ENCODE measurements at places on chromosomes 11 and 22.

DNA sequence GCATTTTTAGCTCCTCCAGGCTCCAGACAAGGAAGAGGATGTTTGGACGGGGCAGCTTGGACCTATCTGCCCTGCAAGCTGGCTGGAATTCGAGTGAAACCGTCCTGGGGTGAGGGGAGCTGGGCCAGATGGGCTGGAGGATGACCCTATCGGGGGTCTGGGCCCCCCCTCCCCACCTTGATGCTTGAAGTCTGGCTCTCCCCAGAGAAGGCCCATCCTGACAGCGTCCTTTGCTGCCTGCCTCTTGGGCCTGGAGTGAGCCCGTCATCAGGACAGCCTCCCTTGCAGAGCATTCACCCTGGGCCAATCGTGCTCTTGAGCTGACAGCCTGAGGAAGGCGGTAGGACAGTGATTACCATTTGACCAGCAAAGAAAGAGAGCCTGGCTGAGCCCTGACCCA, 5.3 kb upstream of the PDGFB start:
- no peak for DNase-seq

DNA sequence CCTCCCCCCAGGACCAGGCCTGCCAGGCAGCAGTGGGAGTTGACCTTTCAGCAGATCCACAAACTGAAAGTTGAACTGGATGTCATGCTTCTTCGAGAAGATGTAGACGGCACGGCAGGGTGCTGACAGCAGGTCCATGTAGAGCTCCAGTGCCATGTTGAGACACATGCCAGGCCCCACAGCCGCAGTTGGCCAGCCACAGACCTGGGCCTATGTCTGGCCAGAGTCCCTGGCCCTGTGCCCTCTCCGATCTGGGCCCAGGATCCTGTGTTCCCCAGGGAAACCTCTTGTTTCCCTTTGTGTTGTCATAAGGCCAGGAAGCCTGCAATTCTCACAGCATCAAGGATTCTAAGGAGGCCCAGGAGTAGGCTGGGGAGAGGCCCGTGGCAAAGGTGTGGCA, at the start of gene GSTT4:
Gene GSTT4 (minus strand): TSS at position 253 of the 400 bp plus-strand sequence. CDS start 97 bp downstream, at position 156.
- no peak for DNase-seq

DNA sequence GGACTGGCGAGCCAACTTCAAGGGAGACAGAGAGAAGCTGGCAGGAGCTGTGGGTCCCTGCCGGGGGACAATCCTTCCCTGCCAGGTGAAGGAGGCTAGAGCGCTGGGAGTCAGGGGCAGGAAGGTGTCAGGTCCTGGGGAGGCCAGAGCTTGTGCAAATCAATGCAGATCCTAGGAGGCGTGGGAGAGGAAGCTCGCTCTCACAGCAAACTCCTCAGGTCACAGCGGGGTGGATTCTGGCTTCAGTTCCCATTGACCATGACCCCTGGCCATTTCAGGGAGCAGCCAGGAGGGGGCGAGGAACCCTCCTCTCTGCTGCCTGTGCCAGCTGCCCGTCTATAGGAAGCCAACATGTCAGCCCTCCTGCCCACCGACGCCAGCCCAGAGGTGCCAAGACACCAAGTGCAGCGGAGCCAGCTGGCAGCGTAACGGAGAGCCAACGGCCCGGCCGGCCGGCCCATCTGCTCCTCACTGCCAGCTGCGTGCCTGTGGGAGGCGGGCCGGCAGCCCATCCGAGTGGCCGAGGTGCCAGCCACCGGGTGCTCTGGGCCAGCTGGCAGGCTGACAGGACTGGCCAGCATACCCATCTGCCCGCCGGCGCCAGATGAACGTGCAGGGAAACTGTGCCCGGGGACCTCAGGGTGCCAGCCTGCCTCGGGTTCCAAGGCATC, 374.8 kb downstream of the MIAT start:
- no peak for DNase-seq

- no peak for DNase-seq
These were observed 78.6 kb downstream of the RTL6 start for GRCh38 chr22:44419429-44419828.

DNA sequence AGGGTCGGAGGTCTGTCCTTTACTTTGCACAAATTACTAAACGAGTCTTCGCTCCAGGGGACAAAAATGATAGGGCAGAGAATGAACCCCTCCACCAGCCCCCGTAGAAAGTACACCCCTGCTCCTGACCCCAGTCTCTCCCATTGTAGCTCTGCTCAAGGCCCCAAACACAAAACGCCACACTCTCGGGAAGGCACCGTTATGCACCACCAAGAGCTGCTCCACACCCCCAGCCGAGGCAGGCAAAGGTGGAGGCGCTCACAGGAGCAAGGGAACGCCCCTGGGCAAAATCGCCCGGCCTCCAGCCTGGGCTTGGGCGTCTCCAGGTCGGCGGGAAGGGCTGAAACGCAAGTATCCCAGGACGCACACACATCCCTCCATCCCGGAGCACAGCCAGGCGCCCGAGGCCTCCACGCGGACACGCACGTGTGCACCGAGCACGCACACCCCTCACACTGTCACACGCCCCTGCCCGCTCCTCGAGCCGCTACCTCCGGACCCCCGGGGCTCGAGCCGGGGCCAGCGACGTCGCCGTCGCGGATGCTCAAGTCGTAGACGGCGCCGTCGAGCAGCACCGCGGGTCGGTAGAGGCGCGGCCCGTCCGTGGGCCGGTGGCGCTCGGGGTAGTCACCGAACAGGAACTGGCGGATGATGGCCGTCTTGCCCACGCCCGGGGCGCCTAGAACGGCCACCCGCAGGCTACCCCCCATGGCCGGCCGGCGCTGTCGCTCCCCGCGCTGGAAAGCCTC, 786 bp downstream of the RASL10A start:
- no peak for DNase-seq

DNA sequence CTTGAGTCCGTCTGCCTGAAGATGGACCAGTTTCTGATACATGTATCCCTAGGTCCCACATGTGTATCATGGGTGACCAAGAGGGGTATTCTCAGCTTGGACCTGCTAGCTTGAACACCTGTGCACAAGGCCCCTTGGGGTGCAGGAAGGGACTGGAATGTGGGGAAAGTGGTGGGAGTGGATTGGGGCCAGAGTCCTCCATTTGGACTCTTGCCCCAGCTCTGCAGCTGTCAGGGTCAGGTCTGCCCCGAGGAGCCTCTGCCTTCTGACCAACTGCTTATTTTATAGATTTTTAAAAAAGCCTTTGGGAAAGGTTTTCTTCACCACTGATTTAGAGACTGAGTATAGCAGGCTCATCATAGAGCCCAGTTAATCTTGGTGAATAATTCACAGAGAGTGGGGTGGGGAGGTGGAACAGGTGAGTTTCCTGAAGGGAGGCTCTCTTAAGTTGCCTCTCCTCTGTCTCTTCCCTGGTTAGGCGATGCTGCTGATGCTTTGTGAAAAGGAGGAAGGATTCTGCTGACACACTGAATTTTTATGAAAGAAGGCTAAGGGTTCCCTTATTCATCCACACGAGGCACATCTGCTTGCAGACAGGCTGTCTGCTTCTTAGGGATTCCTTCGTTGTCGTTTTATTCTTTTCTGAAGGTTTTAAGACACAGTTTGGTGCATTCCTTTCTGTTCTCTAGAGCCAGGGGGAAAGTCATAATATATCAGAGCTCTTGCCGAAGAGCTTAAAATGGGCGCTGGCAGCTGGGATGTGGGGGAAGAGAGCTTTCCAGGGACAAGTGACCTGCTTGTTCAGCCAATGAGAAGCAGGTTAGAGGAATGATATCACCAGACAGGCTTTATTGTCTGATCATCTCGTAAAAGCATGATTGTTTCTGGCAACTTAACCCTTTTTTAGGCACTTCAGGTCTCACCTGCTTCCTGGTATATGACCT, 19.9 kb downstream of the TRIM44 start:
- DNase-seq = no peak

GRCh38 chr11:111185266-111185665, 60.3 kb upstream of the POU2AF2 start:
- DNase-seq = no peak

DNA sequence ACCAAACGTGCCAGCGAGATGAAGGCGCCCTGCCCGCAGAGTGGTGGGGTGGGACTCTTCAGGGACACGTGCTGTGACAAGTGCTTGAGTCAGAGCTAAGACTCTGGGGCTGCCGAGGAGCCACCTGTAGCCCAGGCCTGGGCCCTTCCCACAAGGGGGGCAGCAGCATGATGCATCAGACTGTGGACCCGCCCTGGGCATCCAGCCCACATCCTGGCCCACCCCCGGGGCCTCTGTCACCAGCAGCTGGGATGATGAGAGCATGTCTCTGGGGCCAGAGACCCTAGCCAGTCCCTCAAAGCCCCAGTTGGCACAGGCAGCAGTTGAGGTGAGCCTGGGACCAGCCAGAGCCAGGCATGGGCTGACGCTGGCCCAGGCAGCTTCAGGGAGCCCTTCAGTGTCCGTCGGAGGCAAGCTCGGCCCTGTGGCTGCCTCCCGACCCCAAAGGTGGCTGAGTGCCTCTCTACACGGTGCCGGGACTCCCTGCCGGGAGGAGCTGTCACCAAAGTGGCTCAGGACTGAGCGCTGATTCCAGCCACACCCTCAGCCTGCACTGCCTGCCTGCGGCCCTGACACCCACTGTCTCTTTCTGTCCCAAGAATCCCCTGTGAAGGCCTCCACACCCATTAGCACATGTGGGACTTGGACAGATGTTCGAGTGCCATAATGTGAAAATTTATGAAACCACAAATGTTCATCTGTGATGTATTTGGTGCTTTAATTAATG, 41.3 kb downstream of the CDKN1C start:
- no peak for DNase-seq

DNA sequence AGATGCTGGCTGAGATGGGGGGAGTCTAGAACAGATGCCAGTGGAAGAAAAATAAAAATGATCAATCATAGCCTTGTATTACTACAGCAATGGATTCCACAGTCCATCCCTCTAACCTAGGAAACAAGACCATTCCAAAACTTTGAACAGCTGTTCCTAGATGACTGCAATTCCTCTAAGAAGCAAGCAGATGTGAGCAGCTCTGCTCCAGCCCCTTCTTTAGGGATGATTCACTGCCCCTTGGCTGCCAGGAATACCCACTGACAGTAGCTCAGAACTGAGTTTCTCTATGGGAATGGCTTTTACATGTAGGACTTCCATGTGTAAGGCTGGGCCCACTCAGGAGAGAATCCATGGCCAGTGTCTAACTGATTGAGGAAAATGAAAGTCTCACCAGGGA, 943.9 kb downstream of the OPCML start:
- DNase-seq = no peak

- DNase-seq = no peak
These were observed 49.3 kb upstream of the RTL6 start for GRCh38 chr22:44547371-44547770.

DNA sequence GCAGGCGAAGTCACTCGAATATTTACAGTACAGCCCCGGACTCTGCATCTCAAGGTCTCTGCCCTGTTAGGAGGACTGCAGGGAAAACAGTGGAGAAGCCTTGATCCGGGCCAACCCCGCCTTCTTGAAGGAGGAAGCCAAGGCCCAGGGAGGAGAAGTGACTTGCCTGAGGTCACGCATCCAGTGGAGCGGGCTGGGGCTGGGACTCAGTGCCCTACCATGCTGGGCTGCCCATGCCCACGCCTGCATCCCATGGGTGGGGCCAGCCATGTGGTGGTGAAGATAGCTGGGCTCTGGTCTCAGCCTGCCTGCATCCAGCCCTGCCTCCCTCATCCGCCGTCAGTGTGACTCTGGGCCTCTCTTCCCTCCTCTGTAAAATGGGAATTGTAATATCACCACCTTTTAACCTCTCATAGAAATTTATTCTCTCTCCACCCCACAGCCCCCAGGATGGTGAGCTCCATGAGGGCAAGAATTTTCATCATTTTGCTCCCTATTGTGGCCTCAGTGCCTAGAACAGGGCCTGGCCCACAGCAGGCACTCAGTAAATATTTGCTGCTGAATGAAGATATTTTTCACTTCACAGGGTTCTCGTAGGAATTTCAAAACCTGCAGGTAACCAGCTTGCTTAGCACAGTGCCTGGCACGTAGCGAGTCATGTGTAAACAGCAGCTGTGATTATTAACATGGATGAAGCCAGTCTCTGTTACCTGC, 57.3 kb downstream of the OTOG start:
- no peak for DNase-seq

GRCh38 chr11:85167038-85167437, 460.1 kb downstream of the DLG2 start:
- DNase-seq = no peak

GRCh38 chr11:67694875-67695555, 20.6 kb upstream of the ALDH3B2 start:
- DNase-seq = no peak

DNA sequence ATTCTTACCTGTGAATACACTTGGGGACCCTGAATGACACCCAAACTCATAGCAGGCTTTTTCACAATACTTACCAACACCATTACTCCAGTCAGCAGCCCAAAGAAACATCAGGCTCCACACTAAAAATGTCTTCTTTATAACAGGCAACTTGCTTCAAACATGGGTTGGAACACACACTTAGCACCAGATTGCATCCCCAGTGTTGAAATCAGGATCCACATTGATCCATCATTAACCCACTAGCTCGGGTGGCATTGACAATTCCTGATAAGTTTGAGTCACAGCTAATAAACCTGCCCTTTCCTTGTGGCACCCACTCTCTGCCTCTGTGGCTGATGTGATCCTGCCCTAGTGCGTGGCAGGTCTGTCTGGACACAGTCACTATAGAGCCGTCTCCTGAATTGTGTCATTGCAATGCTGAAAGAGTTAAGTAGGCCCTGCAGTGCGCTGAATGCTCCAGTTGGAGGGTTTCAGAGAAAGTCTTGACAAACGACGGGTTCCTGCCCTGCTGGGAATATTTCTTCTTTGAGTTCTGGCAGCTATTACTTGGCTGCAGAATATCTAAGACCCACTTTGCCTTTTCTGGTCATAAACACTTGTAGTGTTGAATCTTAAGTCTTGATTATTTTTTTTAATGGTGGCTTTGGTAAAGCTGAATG, 19.6 kb upstream of the C11orf96 start:
- no peak for DNase-seq

DNA sequence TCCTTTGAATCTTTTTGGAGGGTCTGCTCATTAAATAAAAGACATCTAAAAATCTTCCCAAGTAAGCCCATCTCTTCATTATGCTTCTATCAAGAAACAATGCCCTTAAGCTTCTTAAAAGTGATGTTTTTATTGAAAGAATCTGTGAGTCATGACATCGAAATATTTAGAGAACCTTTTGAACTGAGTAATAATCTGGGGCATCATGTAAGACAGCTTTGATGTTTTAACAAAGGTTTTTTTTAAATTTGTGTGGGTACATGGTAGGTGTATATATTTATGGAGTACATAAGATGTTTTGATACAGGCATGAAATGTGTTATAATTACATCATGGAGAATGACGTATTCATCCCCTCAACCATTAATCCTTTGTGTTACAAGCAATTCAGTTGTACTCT, 46.8 kb downstream of the PLAAT5 start:
- DNase-seq = no peak

Data from NCI-H2107 (cell line).